ENCODE measurements at places on chromosomes 12 and 14. TPM values are rescaled to one million over a fixed set of nuclear protein-coding genes. Genes with fewer than 3 reads are reported as not detected.

GNS gene
- 98.6 TPM for total RNA-seq

PIANP gene
- total RNA-seq: 0.52 TPM

MMP19 gene
- total RNA-seq: 38.4 TPM

SPX gene
- total RNA-seq: 0.91 TPM

TDRD9 gene
- total RNA-seq: not detected

SLCO1C1 gene
- not detected for total RNA-seq

METTL1 gene
- 3.6 TPM for total RNA-seq

HIGD1C gene
- total RNA-seq: not detected

RNF212B gene
- total RNA-seq: not detected

BICDL1 gene
- under 0.01 TPM for total RNA-seq

RAD9B gene
- total RNA-seq: 0.32 TPM

CPNE8 gene
- total RNA-seq: 0.91 TPM

RDH16 gene
- 0.56 TPM for total RNA-seq

MIP gene
- not detected for total RNA-seq

MANSC1 gene
- total RNA-seq: 5.5 TPM

RERGL gene
- total RNA-seq: not detected

ANKRD33 gene
- 0.13 TPM for total RNA-seq

MYL6 gene
- total RNA-seq: 1,228 TPM

GPD1 gene
- 0.16 TPM for total RNA-seq

ENTPD5 gene
- 5.0 TPM for total RNA-seq

CLEC9A gene
- not detected for total RNA-seq

NR1H4 gene
- total RNA-seq: not detected

FAM90A1 gene
- total RNA-seq: 0.13 TPM

SLC17A8 gene
- not detected for total RNA-seq

SERPINA10 gene
- not detected for total RNA-seq

SALL2 gene
- 8.5 TPM for total RNA-seq

STX2 gene
- 28.7 TPM for total RNA-seq

SERPINA4 gene
- total RNA-seq: not detected

GALNT6 gene
- 49.0 TPM for total RNA-seq

AQP2 gene
- total RNA-seq: not detected

SLC39A2 gene
- not detected for total RNA-seq

KRT1 gene
- not detected for total RNA-seq

ACOT4 gene
- 0.88 TPM for total RNA-seq

TAS2R31 gene
- total RNA-seq: 0.39 TPM

CHGA gene
- total RNA-seq: not detected

KRT7 gene
- total RNA-seq: 5.2 TPM

GPHN gene
- 13.4 TPM for total RNA-seq

KRT71 gene
- not detected for total RNA-seq

POTEM gene
- total RNA-seq: not detected

PTMS gene
- 234 TPM for total RNA-seq

DHRS2 gene
- total RNA-seq: not detected

NEUROD4 gene
- not detected for total RNA-seq

ANO4 gene
- total RNA-seq: 5.8 TPM

LRRC10 gene
- not detected for total RNA-seq

PTGDR gene
- not detected for total RNA-seq

SMOC1 gene
- total RNA-seq: 2.2 TPM

SAV1 gene
- total RNA-seq: 30.5 TPM

IFNG-AS1 gene
- not detected for total RNA-seq

ACAD10 gene
- 11.0 TPM for total RNA-seq

TMEM30B gene
- 0.16 TPM for total RNA-seq

LGR5 gene
- not detected for total RNA-seq

ALG10 gene
- total RNA-seq: 7.2 TPM
